HFFc6 (cell line): ENCODE measurements at places on chromosomes 6 and 20. TPM values are rescaled to one million over a fixed set of nuclear protein-coding genes. Genes with fewer than 3 reads are reported as not detected.

The GSTA5 gene
- not detected in 3 replicates for total RNA-seq

DNA sequence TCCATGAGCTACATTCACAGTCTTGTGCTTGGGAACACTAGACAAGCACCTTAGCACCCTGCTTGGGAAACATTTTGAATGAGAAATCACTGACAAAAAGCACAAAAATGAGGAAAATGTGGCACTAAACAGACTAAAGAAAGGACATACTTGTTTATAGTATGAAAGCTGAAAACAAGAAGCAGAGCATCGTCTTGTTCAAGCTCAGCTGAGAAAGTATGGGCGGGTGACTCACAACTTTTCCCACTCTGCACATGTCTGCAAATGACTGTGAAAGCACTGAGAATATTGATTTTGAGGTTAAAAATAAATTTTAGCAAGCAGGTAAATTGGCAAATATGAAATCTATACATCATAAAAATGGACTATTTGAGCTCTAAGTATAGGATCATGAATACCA is 725.3 kb downstream of the COL12A1 start:
- no peak for DNase-seq

The RAET1E gene
- 0.18 to 0.26 TPM in 2 of 3 replicates, not detected in the other for total RNA-seq

- DNase-seq: peak; percentile 75
These were observed 203.8 kb upstream of the MAP3K7 start for GRCh38 chr6:90790696-90791095.

GRCh38 chr6:166826264-166826663 is 130.1 kb downstream of the RNASET2 start:
- DNase-seq: no peak
